Memory B cell (primary cell): ENCODE measurements at places on chromosomes 4 and X.

- H3K4me3 ChIP-seq: no peak overlapping the region
- no peaks in the 10 kb centered on the region for H3K4me1 ChIP-seq
- no peaks in the 10 kb centered on the region for H3K36me3 ChIP-seq
- H3K27ac ChIP-seq: no peak overlapping the region
Observed at GRCh38 chrX:110684653-110685052, 111.0 kb downstream of the CHRDL1 start.

DNA sequence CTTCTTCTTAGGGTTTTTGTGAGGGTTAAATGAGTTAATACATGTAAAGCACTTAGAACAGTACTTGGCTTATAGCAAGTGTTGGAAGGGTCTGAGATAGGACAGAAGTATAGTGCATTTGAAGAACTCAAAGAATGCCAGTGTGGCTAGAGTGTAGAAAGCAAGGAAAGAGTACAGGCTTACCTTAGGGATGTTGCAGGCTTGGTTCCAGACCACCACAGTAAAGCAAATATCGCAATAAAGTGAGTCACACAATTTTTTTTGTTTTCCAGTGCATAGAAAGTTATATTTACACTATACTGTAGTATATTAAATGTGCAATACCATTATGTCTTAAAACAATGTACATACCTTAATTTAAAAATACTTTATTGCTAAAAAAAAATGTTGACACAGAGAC lies 41.3 kb downstream of the KIF4A start:
- no peaks in the 10 kb centered on the region for H3K36me3 ChIP-seq
- H3K4me1 ChIP-seq: no peaks in the 10 kb centered on the region
- no peak overlapping the region for H3K27ac ChIP-seq
- no peaks in the 10 kb centered on the region for H3K27me3 ChIP-seq
- no peak for DNase-seq
- no peak overlapping the region for H3K4me3 ChIP-seq

DNA sequence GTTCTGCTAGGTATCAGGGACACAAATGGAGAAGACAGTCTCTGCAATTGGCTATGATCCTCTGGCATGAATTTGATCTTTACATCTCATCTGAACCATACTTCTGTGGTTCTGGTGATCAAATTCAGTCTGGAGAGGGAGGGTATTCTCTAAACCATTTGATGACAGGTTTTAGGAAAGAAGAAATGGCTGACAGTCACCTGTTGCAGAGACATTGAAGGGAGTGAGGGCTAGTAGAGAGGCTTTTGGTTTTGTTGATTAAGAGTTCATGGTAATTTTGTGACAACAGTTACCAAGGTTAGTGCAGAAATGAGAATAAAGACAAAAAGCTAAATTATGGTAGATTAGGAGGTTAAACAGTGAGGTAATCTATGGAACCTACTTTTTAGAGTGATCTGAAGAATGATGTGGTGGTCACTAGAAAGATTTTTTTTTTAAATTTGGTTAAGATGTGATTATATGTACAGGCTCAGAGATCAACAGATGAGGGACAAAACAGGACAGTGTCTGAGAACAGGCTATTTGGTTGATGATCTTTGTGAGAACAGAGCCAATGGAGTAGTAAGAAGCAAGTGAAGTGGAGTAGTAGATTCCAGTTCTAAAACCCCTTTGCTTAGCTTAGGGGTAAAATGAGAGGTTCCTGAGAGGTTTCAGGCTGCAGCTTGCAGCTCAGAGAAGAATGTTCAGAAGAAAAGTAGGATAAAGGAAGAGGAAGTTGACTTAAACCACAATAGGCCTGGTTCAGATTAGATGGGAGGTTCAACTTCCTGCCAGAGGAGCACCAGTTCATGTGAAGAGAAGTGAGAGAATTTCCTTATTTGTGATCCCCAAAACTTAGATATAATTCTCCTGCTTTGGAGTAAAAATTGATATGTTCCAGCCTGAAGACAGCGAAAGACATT lies 34.7 kb downstream of the VSIG4 start:
- no peaks in the 10 kb centered on the region for H3K36me3 ChIP-seq
- peaks cover 43% of the 10 kb centered on the region for H3K4me1 ChIP-seq
- H3K27ac ChIP-seq: peak overlapping the region; percentile 75
- no peaks in the 10 kb centered on the region for H3K27me3 ChIP-seq
- H3K4me3 ChIP-seq: peak overlapping the region; percentile 69

GRCh38 chrX:46178763-46179162 lies 366.5 kb downstream of the ZNF674 start:
- H3K36me3 ChIP-seq: no peaks in the 10 kb centered on the region
- H3K4me3 ChIP-seq: no peak overlapping the region
- no peaks in the 10 kb centered on the region for H3K4me1 ChIP-seq
- no peaks in the 10 kb centered on the region for H3K27me3 ChIP-seq

DNA sequence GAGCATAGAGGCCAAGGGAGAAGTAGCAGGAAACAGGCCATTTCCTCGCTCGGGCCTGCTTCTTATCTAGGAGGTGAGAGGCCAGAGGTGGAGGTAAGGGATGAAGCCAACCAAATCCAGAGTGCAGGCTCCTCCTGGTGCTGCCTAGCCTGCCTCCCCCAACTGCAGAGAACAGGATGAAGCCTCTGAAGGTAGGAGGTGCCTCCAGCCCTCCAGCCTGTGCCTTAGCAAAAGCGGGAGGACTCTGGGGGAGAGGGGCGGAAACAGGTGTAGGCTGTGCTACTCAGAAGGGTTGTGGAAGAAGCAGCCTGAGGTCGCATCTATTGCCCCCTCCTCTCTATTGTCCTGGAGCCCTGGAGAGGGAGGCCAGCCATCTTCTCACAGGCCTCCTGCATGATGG lies 2.9 kb upstream of the MTM1 start:
- no peaks in the 10 kb centered on the region for H3K36me3 ChIP-seq
- H3K4me1 ChIP-seq: peaks cover 2% of the 10 kb centered on the region
- H3K4me3 ChIP-seq: no peak overlapping the region
- no peak for DNase-seq

DNA sequence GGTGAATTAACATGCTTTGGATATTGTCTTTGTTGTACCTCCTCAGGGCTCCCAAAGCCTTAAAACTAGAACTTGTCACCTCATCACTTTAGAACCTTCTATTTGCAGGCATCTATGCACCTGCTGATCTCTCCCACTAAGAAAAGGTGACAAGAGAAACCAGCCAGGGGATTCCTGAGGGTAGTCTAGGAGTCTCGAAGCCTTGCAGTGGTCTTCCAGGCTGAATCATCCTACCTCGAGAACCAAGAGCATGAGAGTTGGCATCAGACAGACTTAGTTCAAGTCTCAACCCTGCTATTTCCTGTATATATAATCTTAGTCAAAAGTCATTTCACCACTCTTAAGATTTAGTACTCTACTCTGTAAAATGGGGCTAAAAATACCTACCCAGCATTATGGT lies 29.6 kb downstream of the RTL5 start:
- peaks cover 23% of the 10 kb centered on the region for H3K4me1 ChIP-seq
- no peak overlapping the region for H3K4me3 ChIP-seq
- peak overlapping the region; percentile 97 for H3K27ac ChIP-seq
- peaks cover 2% of the 10 kb centered on the region for H3K27me3 ChIP-seq

- no peaks in the 10 kb centered on the region for H3K36me3 ChIP-seq
- no peak overlapping the region for H3K27ac ChIP-seq
- peak; percentile 29 for DNase-seq
- no peaks in the 10 kb centered on the region for H3K27me3 ChIP-seq
Observed at GRCh38 chrX:48025561-48025960, 18.8 kb downstream of the SPACA5 start.

- H3K27me3 ChIP-seq: no peaks in the 10 kb centered on the region
- no peak overlapping the region for H3K27ac ChIP-seq
- peaks cover 9% of the 10 kb centered on the region for H3K36me3 ChIP-seq
- H3K4me1 ChIP-seq: peaks cover 23% of the 10 kb centered on the region
- H3K4me3 ChIP-seq: no peak overlapping the region
Observed at GRCh38 chr4:174281901-174282300, 1.6 kb downstream of the FBXO8 start.

DNA sequence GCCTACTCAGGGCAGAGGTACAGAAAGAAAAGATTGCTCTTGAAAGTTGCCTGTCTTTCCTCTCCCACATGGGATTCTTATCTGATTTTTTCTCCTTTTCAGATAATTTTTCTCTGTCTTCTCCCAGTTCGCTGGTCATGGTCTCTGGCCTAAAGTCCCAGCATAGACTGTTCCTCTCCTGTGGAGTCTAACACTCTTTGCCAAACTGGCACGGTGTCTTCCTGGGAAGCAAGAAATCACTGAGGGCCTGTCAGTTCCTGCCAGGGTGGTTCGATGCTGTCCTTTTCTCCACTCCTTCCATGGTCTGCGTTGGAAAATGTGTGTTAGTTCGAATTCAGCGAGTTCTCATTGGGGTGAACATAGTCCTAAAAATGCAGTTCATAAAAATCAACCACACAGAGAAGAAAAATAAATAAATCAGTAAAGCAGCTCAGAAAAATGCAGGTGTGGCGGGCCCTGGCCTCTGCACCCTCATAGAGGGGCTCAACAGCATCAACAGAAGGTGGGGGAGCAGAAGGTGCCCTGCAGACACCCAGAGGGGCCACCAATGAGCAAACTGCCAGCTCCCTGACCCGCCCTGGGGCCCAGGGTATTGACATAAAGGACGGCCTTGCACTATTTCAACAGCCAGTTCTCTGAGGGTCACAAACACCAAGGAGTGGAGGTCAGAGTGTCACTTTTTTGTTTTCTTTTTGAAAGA lies 2.1 kb downstream of the RGN start:
- H3K36me3 ChIP-seq: no peaks in the 10 kb centered on the region
- H3K27ac ChIP-seq: no peak overlapping the region
- DNase-seq: no peak

DNA sequence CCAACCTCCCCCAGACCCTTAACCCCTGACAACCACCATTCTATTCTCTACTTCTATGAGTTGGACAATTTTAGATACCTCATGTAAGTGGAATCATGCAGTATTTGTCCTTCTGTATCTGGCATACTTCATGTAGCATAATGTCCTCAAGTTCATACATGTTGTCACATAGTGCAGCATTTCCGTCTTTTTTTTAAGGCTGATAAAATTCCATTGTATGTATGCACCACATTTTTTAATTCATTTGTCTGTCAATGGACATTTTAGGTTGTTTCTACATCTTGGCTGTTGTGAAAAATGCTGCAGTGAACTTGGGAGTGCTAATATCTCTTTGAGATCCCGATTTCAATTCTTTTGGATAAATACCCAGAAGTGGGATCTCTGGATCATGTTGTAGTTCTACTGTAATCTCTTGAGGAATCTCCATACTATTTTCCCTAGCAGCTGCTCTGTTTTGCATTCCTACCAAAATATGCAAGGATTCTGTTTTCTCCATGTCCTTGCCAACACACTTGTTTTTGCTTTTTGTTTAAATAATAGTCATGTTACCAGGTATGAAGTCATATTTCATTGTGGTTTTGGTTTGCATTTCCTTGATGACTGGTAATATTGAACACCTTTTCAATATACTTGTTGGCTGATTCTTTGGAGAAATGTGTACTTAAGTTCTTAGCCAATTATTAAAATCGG lies 48.8 kb upstream of the ADAD1 start:
- H3K4me3 ChIP-seq: no peak overlapping the region
- no peaks in the 10 kb centered on the region for H3K27me3 ChIP-seq
- DNase-seq: no peak
- H3K36me3 ChIP-seq: peaks cover 34% of the 10 kb centered on the region
- no peak overlapping the region for H3K27ac ChIP-seq
- H3K4me1 ChIP-seq: no peaks in the 10 kb centered on the region

GRCh38 chr4:55524844-55525571 lies 21.7 kb downstream of the CLOCK start:
- no peak overlapping the region for H3K4me3 ChIP-seq
- H3K27me3 ChIP-seq: no peaks in the 10 kb centered on the region
- H3K4me1 ChIP-seq: peaks cover 12% of the 10 kb centered on the region
- H3K36me3 ChIP-seq: peaks cover 9% of the 10 kb centered on the region
- no peak for DNase-seq

GRCh38 chrX:16934185-16934584 lies 12.3 kb upstream of the REPS2 start:
- H3K27me3 ChIP-seq: peaks cover 5% of the 10 kb centered on the region
- no peaks in the 10 kb centered on the region for H3K36me3 ChIP-seq
- no peak for DNase-seq
- H3K27ac ChIP-seq: no peak overlapping the region
- H3K4me3 ChIP-seq: no peak overlapping the region
- no peaks in the 10 kb centered on the region for H3K4me1 ChIP-seq

GRCh38 chrX:3520458-3520857 lies 174.0 kb upstream of the MXRA5 start:
- no peaks in the 10 kb centered on the region for H3K36me3 ChIP-seq
- H3K4me1 ChIP-seq: no peaks in the 10 kb centered on the region
- H3K27ac ChIP-seq: no peak overlapping the region
- no peaks in the 10 kb centered on the region for H3K27me3 ChIP-seq
- H3K4me3 ChIP-seq: no peak overlapping the region
- no peak for DNase-seq

GRCh38 chr4:173699841-173700475 lies 169.9 kb upstream of the HAND2 start:
- no peak overlapping the region for H3K4me3 ChIP-seq
- no peaks in the 10 kb centered on the region for H3K36me3 ChIP-seq
- no peaks in the 10 kb centered on the region for H3K4me1 ChIP-seq
- no peak for DNase-seq
- H3K27ac ChIP-seq: no peak overlapping the region

- no peaks in the 10 kb centered on the region for H3K27me3 ChIP-seq
- DNase-seq: peak; percentile 1
- H3K4me3 ChIP-seq: no peak overlapping the region
- no peak overlapping the region for H3K27ac ChIP-seq
- H3K36me3 ChIP-seq: no peaks in the 10 kb centered on the region
- no peaks in the 10 kb centered on the region for H3K4me1 ChIP-seq
Observed at GRCh38 chrX:135489542-135489941, 30.9 kb upstream of the INTS6L start.

GRCh38 chr4:48127231-48127630 lies 6.8 kb downstream of the TXK start:
- peaks cover 6% of the 10 kb centered on the region for H3K4me1 ChIP-seq
- H3K27me3 ChIP-seq: no peaks in the 10 kb centered on the region
- DNase-seq: no peak

GRCh38 chrX:153825042-153825441 lies 5.3 kb downstream of the PDZD4 start:
- peaks cover 15% of the 10 kb centered on the region for H3K4me1 ChIP-seq
- DNase-seq: no peak
- peaks cover 19% of the 10 kb centered on the region for H3K27me3 ChIP-seq
- no peak overlapping the region for H3K4me3 ChIP-seq
- no peak overlapping the region for H3K27ac ChIP-seq

GRCh38 chr4:84238247-84239090 lies 260.6 kb downstream of the NKX6-1 start:
- no peaks in the 10 kb centered on the region for H3K4me1 ChIP-seq
- H3K4me3 ChIP-seq: no peak overlapping the region
